ENCODE measurements at places on chromosomes 3 and 15. TPM values are rescaled to one million over a fixed set of nuclear protein-coding genes. Genes with fewer than 3 reads are reported as not detected.

- no peak for DNase-seq
Observed at GRCh38 chr15:82174471-82175235, 87.9 kb downstream of the EFL1 start.

GRCh38 chr3:24047513-24047912 is 102.4 kb downstream of the NR1D2 start:
- DNase-seq, result no peak

- DNase-seq, result no peak
Observed at GRCh38 chr3:140916603-140917002, 25.0 kb upstream of the SLC25A36 start.

- no peak for DNase-seq
Observed at GRCh38 chr3:13498354-13499060, 18.4 kb downstream of the HDAC11 start.

- DNase-seq, result no peak
Observed at GRCh38 chr3:146701246-146701645, 96.1 kb upstream of the PLSCR5 start.

- no peak for DNase-seq
Observed at GRCh38 chr3:66655671-66656070, 154.8 kb upstream of the LRIG1 start.

DNA sequence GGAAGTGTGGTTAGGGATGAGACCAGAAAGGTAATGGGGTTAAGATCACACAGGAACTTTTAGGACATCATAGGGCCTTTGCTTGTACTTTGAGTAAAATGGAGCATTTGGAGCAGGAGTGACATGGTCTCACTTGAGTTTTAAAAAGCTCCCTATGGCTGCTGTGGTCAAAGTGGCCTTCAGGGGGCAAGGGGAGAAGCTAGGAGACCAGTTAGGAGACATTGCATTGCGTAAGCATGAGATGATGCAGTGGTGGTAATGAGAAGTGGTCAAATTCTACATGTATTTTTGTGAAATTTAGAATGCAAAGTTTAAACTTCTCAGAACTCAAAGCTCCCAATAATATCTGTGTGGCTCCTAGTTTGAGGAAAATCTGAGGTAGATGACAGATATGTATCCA is 27.9 kb downstream of the MED12L start:
- no peak for DNase-seq

- no peak for DNase-seq
Observed at GRCh38 chr15:63970621-63971426, 75.5 kb downstream of the DAPK2 start.

GRCh38 chr3:84586427-84586826 is 372.4 kb upstream of the CADM2 start:
- DNase-seq, result no peak

DNA sequence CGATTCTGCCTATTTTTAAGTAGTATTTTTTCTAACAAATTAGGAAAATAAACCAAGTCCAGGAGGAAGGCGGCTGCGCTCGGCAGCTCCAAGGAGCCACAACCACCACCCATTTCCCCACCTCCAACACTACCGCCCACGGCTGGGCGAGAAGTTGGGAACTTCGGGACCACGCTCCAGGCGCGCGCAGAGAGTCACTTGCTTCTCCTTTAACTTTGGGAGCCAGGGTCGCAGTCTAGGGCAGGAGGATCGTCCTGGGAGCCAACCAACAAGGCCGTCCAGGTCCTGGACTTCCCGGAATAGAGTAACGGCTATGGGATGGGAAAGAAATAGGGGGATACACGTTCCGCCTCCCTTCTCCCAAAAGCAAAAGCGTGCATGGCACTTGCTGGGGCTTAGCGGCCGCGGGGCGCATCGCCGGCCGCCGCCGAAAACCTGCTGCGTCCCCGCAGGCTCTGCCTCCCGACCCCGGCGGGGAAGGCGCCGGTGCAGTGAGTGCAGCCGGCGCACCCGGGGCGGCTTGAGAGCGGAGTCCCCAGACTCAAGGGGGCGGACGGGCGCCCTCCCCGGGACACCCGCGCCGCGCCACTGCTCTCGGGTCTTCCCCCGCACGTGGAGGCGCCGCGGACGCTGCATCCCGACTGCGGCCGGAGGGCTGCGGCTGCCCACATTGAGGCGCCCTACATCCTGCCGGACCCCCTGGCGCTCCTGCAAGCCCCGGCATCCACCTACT is 699 bp downstream of the MEGF11 start:
- DNase-seq, result peak; percentile 47

- DNase-seq, result no peak
Observed at GRCh38 chr3:153818338-153818737, 302.9 kb upstream of the ARHGEF26 start.

GRCh38 chr15:42457445-42458442 is 33.2 kb downstream of the ZNF106 start:
- DNase-seq, result no peak

- no peak for DNase-seq
Observed at GRCh38 chr15:100764778-100765466, 114.7 kb upstream of the ALDH1A3 start.

GRCh38 chr3:15520185-15520584 is 1.3 kb downstream of the COLQ start:
- no peak for DNase-seq

DNA sequence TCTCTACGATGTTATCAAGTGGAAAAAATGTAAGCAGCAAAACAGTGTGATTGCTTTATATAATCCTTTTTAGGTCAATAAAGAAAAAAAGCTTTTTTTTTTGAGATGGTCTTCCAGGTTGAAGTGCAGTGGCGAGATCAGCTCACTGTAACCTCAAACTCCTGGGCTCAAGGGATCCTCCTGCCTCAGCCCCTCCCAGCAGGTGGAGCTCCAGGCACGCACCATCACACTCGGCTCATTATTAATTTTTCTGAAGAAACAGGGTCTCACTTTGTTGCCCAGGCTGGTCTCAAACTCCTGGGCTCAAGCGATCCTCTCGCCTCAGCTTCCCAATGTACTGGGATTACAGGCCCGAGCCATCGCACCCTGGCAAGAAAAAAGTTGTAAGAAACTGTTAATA is 17.3 kb downstream of the RNF168 start:
- no peak for DNase-seq

DNA sequence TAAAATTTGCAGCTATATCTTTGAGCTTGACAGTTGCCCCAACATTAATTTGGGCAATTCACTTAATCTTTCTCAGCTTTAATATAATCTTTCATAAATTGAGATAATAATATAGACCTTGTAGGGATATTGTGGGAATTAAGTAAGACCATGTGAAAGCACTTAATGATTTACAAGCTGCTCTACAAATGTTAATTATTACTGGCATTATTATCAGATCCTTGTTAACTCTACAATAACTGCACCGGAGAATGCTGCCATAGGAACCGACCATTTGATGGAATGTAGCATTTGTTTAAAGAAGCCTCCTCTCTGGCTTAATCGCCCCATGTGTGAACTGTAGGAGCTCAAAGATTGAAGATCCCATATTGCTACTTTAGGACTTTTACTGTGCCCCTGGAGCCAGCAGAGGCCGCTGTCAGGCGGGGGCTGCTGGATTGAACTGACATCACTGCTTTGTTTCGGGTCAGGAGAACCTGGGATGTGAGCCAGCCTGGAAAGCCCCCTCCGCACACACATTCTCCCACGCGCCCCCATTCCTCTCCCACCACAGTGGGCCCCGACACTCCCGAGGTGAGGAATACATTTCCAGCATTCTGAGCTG is 154.2 kb upstream of the TNIK start:
- DNase-seq, result peak; percentile 35

TRH gene
- not detected for total RNA-seq

PRR20G gene
- not detected for total RNA-seq

NANOGP8 gene
- not detected for total RNA-seq

CHL1 gene
- total RNA-seq, result 2.0 TPM

CPN2 gene
- total RNA-seq, result not detected

GOLGA8S gene
- not detected for total RNA-seq

PAK6 gene
- not detected for total RNA-seq

SCG5 gene
- 46.8 TPM for total RNA-seq

STRIT1 gene
- total RNA-seq, result not detected

RGMA gene
- total RNA-seq, result 0.78 TPM

IRAK2 gene
- 8.3 TPM for total RNA-seq

LCTL gene
- not detected for total RNA-seq

CAND2 gene
- not detected for total RNA-seq

GOLGA6A gene
- total RNA-seq, result 1.0 TPM

PLA2G4D gene
- not detected for total RNA-seq

All from Caki2 (cell line).